ENCODE measurements at places on chromosomes 4 and X. TPM values are rescaled to one million over a fixed set of nuclear protein-coding genes. Genes with fewer than 3 reads are reported as not detected.
A peak's percentile ranks its signal among the peaks of the same experiment; 100 is the strongest.

DNA sequence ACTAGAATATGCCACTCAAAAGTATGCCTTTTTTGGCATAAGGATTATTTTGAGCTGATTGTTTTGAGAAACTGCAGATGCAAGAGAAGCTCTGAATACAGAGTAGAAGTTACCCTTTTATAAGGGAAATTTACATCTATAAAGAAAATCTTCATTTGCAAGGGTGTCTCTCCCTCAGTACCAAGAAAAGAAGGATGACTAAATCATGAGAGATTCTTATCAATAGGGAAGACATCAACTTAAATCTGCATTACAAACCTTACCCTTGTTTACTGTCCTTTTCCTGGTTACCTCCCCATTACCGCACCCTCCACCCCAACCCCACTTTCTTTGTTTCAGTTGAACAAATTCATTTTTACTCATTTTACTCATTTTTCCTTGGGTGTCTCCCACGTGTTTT lies 62.5 kb downstream of the RLIM start:
- DNase-seq: no peak

DNA sequence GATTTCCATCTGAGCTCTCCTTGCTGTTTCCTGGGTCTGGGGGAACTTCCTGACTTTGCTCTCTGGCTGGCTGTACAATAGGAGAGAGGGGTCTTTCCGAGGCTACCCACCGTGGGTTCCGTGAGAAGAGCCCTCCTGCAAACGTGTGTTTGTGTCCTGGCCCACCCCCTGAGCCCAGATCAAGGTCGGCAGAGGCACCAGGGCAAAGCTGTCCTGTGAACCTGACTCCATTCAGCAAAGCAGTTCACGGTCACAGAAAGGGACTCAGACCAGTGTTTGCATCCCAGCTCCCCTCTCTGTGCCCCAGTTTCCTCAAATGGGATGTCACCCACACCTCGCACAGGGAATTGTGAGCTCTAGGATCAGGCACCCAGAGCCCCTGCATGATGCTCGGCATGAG lies 97.3 kb upstream of the PSAPL1 start:
- no peak for DNase-seq

- no peak for DNase-seq
These were observed 36.4 kb upstream of the HPRT1 start for GRCh38 chrX:134423606-134424005.

- no peak for DNase-seq
These were observed 8.3 kb downstream of the PPM1K start for GRCh38 chr4:88275949-88276515.

GRCh38 chrX:120662662-120663061 lies 32.8 kb upstream of the C1GALT1C1 start:
- DNase-seq: no peak

The CT55 gene
- total RNA-seq: 0.34 TPM

DNA sequence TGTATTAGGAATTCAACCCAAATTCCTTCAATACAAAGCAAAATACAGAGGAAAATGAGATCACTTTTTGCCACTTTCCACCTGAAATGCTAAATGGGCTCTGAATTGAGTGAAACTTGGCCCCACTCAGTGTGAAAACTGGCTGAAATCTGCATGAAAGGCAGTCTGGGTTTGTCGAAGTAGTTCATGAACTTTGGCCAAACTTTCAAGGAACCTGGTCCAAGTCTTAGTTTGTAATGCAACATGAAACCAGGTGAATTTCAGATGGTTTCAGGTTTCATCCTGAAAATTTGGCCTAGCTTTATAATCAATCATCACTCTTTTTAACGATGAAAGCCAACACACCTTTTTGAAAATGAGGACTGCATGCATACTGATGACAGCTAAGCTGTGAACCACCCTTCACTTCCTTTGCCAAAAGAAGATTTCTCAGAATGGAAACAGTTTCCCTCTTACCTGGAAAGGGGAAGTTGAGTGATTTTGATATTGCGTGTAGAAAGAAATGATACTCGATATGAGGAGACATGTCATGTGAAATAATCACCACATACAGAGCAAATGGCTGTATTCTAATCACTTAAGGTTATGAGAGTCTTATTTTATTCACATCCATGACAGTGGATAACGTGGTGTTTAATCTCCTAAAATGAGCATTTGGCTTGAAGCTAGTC lies 209.9 kb upstream of the ETNPPL start:
- DNase-seq: no peak

DNA sequence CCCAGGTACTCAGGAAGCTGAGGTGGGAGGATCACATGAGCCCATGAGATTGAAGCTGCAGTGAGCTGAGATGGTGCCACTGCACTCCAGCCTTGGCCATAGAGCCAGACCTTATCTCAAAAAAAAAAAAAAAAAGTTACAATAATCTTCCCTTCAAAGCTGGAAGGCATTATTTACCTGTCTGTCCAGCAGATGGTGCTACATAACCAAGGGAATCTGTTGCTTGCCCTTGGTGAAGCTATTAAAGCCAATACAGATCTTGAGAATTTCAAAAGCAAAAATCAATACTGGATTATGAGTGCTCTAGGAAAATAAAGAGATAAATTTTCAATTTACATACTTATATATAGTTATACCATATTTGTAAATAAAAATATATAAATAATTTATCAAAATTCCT lies 25.9 kb downstream of the PKD2 start:
- DNase-seq: no peak

DNA sequence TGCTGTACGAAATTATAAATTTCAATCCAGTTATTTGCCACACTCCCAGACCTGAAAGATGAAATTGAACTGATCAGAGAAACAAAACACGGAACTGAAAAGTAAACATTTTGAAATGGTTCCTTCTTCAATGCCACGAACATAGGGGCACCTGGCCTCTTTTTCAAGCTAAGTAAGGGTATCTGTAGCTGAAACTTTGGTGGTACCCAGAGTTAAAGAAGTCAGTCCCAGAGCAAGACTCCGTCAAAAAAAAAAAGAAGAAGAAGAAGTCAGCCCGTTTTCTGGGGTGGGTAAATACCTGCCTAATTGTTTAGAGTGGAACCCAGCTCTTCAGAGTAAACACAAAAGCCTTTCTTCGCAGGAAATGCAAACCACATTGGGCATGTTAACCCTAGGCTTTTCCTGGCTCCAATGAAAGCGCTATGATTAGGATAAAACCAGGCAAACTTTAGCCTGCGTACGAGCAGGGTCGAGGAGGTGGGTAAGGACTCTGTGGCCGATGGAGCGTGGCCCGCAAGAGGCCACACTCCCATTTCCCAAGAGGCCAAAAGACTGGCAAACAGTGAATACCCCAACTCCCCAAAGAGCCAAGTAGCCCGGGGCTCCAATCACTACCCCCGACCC lies 1.3 kb downstream of the ANTXR2 start:
- DNase-seq: no peak

GRCh38 chr4:184706453-184706852 lies 27.4 kb downstream of the CENPU start:
- DNase-seq: no peak

DNA sequence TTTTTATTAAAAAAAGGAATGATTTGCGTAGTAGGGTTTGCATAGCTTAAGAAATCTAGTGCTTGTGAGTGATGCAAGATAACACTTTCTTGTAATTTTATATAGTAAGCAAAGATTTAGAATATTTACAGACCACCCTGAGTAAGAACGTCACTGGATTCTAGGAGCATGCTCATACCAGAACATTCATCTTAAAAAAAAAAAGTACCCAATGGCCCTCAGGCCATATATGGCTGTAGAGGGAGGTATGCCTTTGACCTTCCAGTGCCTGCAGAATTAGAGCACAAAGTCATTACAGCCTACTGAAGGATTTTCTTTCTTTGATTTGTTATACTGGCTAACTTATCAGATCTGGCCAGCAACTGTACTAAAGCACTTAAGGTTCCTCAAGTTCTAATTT lies 236.3 kb upstream of the GYPA start:
- no peak for DNase-seq

DNA sequence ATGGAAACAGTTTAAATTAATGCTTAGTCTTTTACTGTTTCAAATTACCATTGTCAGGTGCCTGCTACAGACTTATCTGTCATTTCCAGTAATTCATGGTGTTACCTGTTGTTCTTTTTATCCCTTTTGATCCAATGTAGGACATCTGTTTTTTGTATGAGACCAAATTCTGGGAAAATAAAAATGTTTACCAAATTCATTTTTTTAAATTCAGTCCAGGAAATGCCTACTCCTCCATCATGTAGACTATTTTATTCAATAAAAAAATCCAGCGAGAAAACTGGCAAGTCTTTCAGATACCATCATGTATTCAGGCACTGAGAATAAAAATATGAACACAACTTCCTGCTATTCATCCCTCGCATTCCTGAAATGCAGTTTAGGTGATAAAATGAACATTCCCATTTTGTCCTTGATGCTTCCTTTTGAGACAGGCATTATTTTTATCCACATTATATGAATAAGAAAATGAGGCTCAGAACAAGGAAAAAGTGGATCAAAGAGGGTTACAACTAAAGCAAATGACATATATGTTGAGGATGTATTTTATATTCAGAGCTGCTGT lies 584.2 kb downstream of the SPRY1 start:
- no peak for DNase-seq

DNA sequence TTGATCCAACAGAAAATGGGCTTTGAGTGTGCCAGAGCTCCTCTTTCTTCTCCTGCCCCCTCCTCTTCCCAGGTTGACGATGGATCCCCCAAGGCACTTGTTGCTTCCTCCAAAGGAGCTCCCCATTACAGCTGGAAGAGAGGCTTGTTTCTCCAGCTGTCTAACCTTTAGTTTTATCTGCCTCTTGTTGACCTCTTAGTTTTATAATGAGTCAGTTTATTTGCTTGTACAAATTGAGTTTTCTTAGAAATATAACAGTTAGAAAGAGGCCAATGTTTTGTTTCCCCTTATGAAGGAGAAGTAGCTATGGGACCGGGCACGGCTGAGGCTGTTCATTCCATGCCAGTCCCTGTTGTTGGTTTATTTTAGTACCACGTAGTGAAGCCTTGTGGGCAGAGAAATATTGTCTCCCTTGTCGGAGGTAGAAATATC lies 158.2 kb downstream of the SPRY1 start:
- no peak for DNase-seq

The BANK1 gene
- total RNA-seq: not detected

DNA sequence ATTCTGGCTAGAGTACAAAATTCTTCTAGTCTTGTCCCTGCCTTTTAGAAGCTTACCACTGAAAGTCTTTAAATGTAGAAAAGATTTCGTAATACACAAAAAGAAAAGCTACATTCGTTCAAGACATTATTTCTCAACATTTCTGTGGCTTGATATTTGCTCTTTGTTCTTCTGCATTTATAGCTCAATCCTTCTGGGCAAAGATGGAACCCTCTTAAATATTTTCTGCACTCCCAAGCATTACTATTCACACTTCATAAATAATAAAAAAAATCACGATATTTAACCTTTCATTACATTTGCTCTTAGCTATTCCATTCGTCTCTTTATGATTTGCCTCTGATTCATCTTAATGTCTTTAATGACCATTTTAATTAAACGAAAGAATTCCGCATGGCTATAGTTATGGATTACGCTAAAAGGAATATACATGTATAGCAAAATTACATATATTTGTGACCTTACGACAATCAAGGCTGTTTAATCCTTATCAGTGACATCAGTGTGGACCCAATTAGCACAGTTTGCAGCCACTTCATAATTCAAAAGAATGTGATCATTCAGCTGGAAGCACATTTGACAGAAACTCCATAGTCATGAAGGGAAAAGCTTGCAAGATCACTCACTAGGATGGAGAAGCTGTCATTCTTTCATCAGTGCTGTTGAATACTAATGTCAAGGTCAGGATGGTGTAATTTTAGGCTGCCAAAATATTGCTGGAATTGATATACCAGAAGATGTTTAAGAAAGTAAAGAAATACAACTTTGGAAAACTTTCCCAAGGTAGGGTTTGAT lies 1075.0 kb upstream of the TENM3 start:
- no peak for DNase-seq

The TBC1D8B gene
- total RNA-seq: 4.6 TPM

GRCh38 chrX:79366556-79366872 lies 620 bp downstream of the ITM2A start:
- DNase-seq: no peak

DNA sequence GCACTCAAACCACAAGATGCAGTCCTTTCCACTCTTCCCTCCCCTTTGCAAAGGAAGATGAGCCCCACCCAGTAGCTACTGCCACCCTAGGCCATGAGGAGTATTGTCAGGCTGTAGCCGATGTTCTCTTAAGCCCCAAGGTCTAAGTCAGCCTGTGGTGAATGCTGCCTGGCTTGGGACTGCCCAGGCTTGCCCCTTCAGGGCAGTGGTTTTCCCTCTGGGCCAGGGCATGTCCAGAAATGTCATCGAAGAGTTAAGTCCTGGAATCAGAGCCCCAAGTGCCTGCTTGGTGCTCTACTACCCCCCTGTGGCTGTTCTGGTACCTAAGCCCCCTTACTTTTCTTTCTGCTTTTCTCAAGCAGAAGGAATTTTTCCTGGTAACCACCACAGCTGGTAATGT lies 11.8 kb upstream of the PGK1 start:
- peak; percentile 18 for DNase-seq

The TRIML2 gene
- not detected for total RNA-seq

- DNase-seq: no peak
These were observed 131.3 kb upstream of the AP1S2 start for GRCh38 chrX:15985937-15986336.

GRCh38 chrX:30183554-30183953 lies 31.8 kb upstream of the MAGEB2 start:
- DNase-seq: no peak

DNA sequence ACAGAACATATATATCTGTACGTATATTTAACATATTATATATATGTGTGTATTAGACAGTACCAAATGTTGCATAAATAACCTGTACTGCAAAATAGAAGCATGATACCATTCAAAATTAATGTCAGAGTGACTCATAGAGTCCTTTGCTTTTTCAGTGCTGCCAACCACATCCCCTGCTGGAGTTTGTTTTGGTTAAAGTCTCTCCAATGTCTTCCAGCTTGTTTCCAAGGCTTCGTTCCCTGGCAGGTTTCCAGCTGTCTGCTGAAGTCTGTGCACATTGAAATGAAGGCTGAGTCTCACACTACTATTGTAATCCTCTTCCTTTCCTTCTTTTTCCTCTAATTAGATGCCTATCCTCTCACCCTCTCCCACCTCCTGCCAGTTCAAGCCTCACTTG lies 14.9 kb downstream of the NRK start:
- DNase-seq: no peak

DNA sequence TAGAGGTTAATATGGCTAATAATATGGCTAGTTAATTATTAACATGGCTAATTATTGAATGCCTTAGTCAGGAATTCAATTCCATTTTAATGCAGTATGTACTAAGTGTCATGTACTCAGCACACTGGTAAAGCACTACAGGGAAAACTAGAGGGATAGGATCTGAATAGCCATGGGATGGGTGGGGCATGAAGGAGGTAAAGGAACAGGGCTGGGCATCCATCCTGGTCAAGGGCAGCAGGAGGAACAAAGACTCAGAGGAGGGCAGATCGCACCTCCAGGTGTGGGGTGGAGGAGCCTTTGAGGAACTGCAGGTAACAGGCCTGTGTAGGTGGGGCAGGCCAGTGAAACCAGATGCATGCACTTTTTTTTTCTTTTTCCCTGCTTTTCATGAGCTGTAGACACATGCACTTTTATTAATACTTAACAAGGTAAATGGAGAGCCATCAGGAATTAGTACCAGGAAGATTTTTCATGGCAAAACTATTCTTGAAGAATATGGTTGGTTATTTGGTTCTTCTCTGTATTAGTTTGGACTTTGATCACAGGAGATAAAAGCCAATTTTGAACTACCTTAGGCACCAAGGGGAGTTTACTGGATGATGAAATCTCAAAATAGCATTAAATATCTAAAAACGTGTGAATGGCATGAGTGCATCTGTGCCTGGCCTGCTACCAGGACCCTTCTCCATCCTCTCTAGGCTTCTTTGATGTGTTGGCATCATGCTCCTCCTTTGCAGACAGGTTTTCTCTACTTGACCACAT lies 88.3 kb downstream of the CC2D2A start:
- DNase-seq: no peak

All from glutamatergic neuron (in vitro differentiated cells).